ENCODE measurements at places on chromosomes 11 and 22.

- no peak for DNase-seq
Measured at GRCh38 chr11:104152941-104153505, 10.9 kb downstream of the PDGFD start.

DNA sequence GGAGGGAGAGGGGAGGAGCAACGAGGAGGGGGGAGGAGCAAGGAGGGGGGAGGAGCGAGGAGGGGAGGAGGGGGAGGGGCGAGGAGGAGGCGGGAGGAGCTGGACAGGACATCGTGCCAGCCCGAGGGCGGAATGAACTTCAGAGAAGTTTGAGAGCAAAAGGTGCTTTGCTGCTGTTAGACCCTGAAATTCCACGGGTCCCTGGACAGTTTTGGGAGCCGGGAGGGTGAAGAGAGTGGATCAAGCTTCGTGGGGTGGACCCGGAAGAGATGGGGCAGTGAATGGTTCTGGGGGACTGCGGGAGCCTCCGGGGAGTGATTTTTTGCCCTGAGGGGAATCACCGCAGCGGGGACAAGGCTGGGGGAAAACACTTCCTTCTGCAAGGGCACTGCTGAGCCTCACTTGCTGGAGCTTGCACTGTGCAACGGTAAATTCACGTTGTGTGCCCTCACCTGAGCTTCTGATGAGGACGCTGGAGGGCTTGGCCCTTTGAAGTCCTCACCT, 10.7 kb upstream of the NLRP6 start:
- DNase-seq = no peak

- DNase-seq = no peak
Measured at GRCh38 chr11:76152741-76153570, 53.3 kb downstream of the WNT11 start.

- DNase-seq = no peak
Measured at GRCh38 chr11:121762820-121763219, 310.1 kb upstream of the SORL1-AS1 start.

- no peak for DNase-seq
Measured at GRCh38 chr22:45235101-45235777, 5.5 kb downstream of the KIAA0930 start.

DNA sequence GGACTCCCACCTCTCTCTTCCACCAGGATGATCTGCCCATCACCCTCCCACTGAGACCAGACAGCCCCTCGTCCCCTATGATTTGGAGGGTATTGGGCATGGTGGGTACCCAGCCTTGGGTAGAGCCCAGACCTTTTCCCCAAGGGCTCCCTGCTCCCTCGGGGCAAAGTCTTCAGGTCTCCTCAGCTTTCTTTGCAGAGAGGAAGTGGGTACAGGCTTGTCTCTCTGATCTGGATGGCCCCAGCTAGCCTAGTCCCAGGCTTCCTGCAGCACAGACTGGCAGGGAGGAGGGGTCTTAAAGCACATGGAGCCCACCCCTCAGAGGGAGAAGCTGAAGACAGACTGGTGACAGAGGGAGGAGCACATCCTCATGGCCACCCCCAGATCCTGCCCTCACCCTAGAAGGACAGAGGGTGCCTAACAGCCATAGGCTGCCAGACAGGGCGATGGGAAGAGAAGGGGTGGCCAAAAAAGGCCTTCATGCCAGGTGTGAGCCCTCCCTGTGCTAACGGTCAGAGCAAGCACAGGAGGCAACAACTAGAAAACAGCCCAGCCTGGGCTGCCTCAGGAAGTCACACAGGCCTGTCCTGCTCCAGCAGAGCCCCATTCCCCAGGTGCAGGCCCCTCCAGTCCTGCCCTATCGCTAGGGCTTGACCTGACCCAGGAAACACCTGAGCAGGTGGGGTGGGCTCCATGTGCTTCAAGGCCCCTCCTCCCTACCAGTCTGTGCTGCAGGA, 30.4 kb downstream of the SLC22A12 start:
- no peak for DNase-seq

DNA sequence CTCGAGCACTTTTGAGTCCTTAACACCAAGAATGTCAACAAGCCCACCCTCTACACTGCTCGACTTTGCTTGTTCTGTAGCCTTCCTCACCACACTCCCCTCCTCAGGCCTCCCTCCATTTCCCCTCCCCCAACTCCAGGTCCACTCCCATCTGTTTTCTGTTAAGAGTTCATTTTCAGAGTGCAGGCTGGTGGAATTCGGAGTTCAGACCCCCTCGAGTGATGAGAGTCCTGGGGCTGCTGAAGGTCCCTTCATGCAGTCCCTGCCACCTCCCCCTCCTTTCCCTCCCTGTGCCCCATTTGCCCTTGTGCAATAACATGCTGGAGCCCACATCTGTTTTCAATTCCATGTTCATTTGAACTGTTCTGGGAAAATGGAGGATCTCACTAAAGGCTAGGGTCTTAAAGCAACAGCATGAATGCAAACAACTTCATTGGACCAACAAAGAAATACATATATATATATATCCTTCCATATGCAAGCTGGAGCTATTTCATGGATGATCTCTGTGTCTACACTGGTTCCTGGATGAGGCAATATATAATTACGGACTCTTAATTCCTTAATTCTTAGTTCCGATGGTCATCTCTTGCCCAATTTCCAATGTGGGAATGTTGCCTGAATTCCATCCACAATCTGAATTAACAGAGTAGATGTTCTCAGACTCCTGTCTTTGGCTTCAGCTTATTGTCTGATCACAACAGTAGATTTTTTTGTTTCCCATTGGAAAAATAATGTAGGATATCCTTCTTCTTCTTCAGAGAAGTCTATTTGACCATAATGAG, 340.4 kb downstream of the ETS1 start:
- no peak for DNase-seq

- DNase-seq = no peak
Measured at GRCh38 chr11:86034710-86035109, 34.2 kb downstream of the PICALM start.

GRCh38 chr22:44825310-44826150, 73.2 kb downstream of the ARHGAP8 start:
- DNase-seq = no peak

DNA sequence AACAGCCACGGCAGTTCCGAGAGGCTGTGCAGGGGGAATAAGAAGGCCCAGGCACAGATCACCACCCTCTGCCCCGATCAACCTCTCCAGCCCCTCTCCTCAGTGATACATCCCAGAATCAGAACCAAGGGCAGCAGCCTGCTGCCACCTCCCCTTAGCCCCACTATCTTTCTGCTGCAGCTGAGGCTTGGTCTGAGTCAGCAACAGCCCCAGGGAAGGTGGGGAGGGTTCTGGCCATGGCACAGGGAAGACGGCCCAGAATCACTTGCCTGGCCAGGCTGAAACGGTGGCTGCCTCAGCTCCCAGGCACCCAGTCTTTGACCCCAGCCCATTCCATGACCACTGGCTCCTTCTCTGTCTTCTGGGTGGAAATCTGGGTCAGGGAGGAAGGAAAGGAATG, 2.3 kb downstream of the CHID1 start:
- DNase-seq = no peak

GRCh38 chr22:37983860-37984791, at the start of gene SOX10:
SOX10 (minus strand) TSS chr22:37984555; CDS start chr22:37983784, 771 bp downstream.
- DNase-seq = no peak

DNA sequence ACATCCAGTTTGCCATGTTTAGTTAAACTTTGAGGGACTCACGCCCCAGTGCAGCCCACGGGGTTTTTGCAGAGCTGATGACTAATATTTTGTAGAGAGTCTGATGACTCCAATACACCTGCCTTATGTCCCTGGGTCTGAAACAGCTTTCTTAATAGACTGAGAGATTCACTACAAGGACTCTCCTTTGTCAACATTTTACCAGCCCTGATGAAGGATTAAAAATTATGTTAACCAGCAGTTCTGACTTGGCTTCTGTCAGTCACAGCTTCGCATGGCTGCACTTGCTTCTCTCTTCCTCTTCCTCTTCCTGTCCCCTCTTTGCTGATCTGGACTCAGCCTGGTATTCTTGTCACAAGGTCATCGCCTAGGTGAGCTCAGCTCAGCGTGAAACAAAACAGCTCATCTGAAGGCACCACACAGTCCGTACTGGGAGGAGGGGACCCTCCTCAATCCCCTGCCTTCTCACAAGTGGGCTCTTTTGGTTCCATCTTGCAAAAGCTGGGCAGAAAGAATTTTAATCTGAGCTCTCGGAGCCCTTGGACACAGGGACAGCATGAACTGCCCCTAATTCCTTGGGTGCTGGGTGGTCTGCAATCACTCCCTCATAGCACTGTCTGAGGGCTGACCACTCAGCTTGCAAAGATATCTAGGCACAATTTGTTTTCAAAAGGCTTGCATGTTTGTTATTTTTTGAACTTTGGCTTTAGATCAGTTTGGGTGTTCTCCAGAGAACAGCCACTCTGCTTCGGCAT, 38.1 kb upstream of the POU2AF1 start:
- no peak for DNase-seq

DNA sequence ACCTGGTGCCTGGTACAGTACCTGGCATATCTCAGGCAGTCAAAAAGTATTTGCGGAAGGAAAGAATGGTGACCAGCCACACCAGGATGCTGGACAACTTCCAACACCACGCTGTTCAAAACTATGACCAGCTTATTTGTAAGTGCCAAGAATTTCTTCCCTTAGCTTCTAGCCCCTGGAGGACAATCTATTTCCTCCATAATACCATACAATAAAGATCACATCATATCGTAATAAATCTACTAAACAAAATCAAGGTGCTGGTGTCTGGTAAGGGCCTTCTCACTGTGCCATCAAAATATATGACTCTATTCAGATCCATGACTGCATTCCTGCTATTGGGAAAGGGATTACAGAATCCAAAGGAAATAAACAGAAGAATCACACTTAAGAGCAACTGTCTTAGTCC, 51.5 kb downstream of the ALG9 start:
- no peak for DNase-seq

Data from stimulated activated CD4-positive, alpha-beta T cell treated with anti-CD3 and anti-CD28 coated beads, Interleukin-4, amount 100 ng/mL, for 48 hours (primary cell).